Fibroblast of upper back skin (primary cell): ENCODE measurements at places on chromosomes 4 and X.

GRCh38 chr4:159206427-159206871 is 103.6 kb downstream of the RAPGEF2 start:
- DNase-seq: peak; percentile 77

- DNase-seq: peak; percentile 41
Measured at GRCh38 chrX:22699581-22700091, 300.1 kb upstream of the DDX53 start.

DNA sequence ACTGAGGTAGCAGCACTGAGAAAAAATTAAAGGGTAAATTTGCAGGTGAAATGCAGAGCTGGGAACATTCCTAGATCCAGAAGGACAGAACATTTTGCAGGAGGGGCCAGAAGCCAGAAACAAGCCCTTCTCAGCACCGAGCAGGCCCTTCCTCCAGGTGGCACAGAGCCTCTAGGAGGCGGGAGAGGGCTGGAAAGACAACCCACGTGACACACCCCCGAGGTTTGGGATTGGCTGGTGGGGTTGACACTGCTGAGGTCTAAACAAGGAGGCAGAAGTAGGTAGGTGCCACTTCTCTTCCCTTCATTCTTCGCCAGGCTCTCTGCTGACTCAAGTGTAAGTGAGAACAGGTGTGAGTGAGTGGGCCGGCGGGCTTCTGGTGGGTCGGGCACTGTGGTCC is at the start of gene PAGE4:
TSS of gene PAGE4 (plus strand) at position 288 of the 400 bp plus-strand sequence. CDS start 1,126 bp downstream, outside the sequence.
- no peak for DNase-seq

GRCh38 chr4:177441061-177441802 is 1.0 kb downstream of the AGA start:
- DNase-seq: peak; percentile 68

DNA sequence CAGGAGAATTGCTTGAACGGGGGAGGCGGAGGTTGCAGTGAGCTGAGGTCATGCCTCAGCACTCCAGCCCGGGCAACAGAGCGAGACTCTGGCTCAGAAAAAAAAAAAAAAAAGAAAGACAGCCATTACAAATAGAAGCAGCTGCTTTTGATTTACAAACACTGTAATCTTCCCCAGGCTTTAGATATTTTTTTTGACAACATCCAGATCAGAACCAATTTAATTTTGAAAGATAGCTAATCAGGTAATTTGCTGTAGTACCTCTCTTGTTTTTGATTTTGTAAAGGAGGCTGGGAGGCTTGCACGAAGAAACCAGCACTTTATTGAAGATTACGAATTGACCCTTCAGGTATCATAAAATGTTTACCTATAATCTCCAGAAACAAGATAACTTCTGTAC is 107.0 kb downstream of the LDB2 start:
- no peak for DNase-seq

DNA sequence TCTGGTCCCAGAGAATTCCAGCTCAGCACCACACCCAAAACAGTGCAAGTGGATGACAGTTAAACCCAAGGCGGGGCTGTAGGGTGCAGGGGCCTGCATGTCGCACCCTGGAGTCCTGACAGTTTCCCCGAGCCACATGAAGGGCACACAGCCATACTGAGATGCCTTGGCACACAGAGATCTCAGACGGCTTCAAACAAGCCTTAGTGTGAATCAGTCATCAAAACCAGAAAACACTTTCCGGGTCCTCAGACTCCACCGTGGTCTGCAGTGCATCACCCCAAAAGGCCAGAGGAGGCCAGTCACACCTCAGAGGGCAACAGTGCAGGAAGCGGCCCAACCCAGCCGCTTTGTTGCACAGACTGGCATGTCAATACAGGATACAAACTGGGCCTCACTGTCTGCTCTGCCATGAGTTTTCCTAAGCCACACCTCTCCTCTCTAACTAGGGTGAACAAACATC is 64.6 kb upstream of the ENPP6 start:
- no peak for DNase-seq

GRCh38 chr4:44016570-44017421 is 431.8 kb downstream of the KCTD8 start:
- no peak for DNase-seq

GRCh38 chr4:186204103-186204559 is 12.8 kb downstream of the CYP4V2 start:
- DNase-seq: peak; percentile 65

DNA sequence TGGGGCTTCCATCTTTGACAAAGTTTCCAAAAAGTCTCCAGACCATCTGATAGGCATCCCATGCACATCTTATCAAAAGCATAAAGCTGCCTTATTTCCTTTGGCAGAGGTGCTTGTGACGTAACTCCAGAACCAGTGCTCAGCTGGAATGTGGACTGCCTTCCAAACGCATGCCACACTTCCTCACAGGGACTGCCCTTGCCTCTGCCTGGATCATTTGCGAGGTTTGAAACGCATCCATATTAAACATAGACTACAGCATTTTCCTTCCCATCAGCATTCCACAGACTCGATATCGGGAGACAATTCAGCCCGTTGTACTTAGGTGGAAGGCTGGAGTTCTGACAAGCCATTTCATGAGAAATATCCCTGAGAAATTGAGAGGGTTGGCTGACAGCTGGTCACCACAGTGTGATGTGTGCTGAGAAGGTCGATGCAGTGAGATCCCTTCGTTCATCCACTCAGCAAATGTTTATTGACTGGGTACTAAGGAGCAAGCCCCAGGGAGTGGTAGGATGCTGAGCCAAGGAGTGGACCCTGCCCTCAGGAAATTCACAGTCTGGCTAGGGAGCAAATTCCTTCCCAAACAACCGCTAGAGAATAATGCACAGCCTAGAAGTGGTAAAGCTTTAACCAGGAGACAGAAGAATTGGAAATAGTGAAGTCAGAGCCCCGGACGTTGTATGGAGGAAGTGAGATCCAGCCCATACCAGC is 376.0 kb downstream of the BCOR start:
- DNase-seq: peak; percentile 50

DNA sequence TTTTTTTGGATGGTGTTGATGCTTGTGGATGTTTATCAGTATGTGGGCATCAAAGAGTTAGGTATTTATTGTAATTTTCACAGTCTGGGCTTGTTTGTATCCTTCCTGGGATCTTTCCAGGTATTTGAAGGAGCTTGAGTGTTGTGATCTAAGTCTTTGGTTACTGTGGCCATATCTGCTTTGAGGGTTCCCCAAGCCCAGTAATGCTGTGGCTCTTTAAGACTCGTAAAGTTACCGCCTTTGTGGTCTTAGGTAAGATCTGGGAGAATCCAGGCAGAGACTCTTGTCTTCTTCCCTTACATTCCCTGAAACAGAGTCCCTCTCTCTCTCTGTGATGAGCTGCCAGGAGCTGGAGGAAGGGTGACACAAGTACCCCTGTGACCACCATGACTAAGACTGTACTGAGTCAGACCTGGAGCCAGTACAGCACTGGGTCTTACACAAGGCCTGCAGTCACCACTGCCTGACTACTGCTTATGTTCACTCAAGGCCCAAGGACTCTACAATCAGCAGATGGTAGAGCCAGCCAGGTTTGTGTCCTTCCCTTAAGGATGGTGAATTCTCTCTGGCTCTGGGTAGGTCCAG is 62.2 kb downstream of the FMR1NB start:
- DNase-seq: peak; percentile 53

DNA sequence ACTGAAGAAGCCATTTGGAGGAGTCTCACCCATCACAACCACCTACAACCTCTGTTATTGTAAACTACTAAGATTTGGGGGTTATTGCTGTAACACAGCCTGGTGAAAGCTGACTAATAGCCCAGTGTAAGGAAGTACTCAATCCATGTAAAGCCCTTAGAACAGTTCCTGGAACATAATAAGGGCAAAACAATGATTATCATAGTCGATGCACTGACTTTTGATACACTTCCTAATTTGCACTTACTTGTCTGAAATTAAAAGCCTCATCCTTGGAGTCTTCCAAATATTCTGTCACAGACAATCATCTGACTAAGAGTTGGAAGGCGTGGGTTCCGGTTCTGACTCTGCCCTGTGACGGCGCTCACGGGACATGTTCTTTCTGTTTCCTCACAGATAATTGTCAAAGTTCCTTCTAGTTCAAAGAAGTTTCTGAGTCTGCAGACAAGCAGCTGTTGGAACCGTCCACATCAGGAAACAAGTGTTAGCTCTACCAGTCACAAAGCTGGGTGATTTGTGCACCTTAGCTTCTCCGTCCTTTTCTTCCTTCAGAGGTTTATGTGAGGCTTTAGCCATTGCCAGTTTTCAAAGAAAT is 33.4 kb upstream of the RASGEF1B start:
- no peak for DNase-seq
